ENCODE measurements at places on chromosomes 3 and 15.
A peak's percentile ranks its signal among the peaks of the same experiment; 100 is the strongest.

DNA sequence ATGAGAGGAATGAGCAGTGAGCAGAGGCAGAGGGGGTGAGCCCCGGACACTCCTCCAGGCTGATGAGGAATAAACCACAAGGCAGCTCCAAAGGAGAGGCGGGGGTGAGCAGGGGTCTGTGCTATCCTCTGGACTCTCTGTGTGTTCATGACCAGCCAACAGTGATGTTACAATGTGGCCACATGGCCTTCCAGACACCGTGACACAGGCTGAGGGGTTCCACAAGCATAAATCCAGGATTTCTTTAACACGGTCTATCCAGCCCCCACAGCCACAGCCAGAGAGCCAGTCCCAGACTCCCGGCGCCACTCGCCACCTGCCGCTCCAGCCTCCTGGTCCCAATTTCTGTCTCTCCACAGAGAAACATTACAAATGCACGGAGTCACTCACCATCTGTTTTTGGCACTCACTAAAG, 24.4 kb downstream of the XXYLT1 start:
- DNase-seq, result no peak

DNA sequence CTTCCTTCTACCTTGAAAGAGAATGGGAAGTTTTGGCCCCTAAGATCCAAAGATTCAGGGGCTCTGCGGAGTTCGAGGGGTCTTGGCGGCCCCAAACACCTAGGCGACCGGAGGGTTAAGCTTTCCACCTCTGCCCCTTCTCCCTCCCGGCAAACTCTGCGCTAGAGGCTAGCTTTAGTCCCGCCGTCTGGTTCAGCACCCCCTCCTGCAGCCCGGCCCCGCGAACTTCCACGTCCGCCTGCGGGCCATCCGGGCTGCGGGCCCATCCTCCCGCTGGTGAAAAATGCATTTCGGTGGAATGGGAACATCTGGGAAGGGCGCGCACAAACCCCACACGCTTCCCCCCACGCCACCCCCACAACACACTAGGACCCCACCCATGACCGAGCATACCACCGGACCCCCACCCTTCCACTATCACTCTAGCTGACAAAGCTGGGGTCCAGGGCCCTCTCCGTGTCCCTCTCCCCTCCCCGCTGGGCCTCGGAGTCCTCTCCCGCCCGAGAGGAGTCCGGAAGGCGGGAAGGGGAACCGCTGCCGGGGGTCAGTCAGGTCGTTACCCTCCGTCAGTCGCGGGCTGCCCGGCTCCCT, 1.0 kb downstream of the SHOX2 start:
- no peak for DNase-seq

- no peak for DNase-seq
Measured at GRCh38 chr3:32155117-32155516, 48.7 kb downstream of the GPD1L start.

GRCh38 chr3:46677411-46677726, 16.1 kb downstream of the ALS2CL start:
- DNase-seq, result no peak

DNA sequence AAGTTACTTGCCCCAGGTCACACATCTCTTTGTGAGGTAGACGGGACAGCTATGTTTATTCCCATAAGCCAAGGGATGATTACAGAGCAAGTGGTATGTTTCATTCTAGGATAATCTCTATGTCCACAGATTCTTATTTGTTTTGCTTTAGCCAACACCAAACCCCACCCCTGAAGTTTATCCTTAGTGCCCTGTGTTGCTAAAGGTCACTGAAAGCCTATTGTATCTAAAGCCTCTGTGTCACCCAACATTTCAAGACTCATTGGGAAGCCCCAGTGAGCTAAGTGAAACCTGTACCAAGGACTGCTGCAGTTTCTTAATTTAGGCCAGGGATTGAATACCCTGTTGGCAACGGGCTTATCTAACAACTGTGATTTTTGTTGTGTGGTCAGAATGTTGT, 135.6 kb downstream of the ADAMTS9 start:
- DNase-seq, result no peak

DNA sequence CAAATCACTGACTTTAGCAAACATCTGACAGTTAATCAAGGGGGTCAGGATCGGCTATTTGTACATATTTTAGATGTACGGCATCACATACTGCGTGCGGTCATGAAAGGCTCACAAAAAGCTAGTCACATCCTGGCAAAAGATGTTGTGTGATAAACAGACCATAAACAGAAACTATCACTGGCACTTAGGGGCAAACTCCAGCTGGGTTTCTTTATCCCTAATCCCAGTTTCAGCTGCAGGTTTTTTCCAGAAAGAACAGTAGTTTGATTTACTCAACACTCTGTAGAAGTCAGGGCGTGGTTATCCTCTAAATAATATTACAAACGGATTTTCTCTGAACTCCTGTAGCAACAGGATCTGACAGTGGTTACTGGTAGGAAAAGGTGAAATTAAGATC, 112.4 kb upstream of the BHLHE40 start:
- peak; percentile 24 for DNase-seq

DNA sequence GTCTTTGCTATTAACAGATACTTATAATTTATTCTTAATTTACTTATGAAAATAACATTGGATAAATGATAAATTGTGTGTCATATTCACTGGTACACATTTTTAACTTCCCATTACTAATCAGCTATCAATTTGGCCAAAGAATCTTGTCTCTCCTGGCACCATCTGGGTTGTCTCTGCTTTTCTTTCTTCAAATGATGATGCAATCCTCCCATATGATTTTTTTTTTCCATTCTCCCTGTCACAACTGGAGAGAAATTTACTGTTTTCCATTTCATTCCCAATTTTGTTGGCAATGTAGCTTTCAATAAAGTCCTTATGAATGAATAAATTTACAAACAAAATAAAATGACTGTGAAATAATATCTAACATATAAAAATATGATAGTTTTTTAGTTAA, 743.7 kb upstream of the EPHA6 start:
- DNase-seq, result no peak

DNA sequence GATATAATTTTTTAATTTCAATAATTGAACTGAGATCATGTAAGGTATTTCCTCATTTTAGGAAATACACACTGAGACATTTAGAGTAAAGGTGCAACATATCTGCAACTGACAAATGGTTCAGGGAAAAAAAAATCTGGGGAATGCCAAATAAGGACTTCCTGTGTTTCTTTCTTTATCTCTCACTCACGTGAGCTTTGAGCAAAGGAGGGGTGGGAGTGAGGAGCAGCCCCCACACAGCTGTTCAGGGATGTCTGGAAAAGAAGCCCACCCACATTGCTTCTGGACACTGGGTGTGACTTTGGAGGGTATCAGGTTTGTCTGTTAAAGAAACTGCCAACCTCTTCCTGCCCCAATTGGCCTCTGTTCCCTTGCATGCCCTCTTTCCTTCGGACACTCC, 5.6 kb upstream of the TP63 start:
- no peak for DNase-seq

- no peak for DNase-seq
Measured at GRCh38 chr3:23183731-23184130, 19.4 kb upstream of the UBE2E2 start.

GRCh38 chr15:35888815-35889214, 342.9 kb upstream of the DPH6 start:
- no peak for DNase-seq

DNA sequence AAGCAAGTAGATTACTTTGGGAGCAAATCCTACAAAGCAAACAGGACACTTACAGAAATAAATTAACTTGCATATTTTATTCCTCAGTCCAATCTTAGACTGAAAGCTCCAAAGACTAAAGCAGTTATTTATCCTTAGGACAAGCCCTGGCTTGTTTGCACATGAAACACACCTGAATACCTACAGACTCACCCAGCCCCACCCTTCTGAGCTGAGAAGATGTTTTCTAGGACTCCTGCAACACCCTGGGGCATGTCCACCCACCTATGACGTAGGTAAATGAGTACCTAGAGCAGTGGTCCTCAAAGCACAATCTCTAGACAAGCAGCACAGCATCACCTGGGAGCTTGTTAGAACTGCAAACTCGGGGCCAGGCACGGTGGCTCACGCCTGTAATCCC, 80.8 kb downstream of the ANXA2 start:
- no peak for DNase-seq

DNA sequence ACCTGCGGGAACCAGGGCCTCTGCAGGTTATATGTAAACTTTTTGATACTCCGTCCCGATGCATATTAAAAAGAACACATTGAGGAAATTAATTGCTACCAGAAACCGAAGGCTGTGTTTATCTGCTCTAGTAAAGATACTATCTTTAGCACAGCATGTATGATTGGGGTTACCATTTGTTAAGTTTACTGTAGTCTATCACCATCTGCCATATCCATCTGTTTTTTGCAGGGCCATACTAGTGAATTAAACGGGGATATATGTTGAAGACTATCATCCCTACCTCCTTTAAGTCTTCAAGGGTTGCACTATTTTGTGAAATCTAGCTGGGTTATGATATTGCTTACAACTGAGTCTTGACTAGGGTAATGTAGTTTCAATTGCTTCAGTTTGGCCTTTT, 597.0 kb downstream of the SQOR start:
- no peak for DNase-seq

DNA sequence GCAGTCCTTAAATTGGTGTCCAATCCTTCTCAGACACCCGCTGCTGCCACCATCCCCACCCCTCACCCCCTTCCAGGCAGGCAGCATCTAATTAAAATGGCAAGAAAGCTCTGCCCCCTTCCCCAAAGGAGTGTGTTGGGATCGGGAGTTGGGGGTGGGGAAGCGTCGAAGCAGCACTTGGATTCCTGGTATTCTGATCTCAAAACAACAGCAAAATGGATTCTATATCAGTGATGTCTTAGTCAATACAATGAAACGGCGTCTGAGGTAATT, 1.4 kb downstream of the TNIK start:
- no peak for DNase-seq

DNA sequence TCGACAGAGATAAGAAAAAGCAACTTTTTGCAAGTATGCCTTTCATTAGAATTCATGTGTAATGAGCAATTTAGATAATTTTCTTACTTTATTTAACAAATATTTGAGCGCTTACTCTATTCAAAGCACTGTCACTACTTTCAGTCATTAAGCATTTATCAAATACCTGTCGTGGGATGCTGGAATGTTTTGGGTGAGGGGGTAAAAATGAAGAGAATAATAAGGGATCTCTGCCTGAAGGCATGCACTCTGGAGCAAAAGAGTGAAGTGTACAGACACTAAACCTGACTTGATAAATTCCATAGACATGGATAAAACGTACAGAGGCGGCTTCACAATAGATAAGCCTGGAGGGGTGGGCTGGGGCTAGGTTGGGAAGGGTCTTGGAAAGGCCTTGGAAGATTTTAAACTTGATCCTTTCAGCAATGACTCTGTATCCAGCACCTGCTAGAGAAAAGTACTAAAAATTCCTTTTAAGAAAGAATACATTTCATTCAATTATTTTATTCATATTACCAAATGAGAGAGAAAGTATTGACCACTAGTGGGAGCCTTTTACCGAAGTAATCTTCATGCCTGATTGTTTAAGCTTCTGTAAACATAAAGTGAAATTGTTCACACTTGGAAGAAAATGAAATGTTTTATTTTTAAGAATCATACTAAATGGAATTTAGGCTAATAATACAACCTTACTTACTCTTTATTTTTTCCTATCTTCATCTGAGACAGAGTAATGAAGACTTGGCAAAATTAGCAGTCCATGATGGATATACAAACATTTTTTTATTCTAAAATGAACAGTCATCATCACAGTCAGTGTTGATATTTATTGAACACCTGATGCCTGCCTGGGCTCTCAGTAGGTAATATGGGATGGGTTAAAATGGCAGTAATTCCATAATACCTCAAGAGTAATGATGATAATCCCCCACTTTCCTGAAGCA, 113.2 kb downstream of the PPP2R3A start:
- DNase-seq, result no peak

DNA sequence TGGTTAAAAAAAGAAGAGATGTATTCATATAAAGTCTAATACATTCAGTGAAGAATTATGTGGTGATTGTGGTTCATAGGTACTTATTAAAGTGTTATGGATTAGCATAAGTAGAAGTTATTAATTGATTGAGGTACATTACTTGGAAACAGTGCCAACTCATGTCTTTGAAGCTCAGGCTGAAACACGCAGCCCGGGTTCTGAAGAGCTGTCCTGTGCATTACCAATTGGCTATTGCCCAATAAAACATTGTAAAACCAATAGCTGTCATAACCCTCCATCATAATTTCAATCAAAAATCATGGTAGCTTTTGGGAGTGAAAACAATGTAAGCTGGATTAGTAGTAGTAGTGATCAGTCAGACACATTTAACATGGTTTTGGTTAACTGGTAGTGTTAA, 560.1 kb downstream of the MCTP2 start:
- DNase-seq, result no peak

DNA sequence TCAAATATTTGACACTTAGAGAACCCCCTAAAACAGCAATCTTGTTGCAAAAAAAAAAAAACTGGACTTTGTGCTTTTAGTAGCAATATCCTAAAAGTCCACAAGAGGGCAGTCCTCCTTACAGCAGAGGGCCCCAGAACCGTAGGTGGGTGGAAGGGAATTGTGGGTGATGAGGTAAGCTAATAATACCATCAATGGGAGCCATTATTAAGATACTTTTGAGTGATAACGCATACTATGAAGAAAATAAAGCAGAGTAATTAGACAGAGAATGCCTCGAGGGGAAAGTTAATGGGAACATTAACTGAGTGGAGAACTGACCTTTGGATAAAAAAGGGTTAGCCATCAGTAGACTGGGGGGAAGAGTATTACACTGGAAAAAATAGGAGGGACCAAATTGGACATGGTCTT, 229.9 kb downstream of the THRB start:
- no peak for DNase-seq

- DNase-seq, result no peak
Measured at GRCh38 chr3:50534681-50535330, 31.4 kb upstream of the CACNA2D2 start.

DNA sequence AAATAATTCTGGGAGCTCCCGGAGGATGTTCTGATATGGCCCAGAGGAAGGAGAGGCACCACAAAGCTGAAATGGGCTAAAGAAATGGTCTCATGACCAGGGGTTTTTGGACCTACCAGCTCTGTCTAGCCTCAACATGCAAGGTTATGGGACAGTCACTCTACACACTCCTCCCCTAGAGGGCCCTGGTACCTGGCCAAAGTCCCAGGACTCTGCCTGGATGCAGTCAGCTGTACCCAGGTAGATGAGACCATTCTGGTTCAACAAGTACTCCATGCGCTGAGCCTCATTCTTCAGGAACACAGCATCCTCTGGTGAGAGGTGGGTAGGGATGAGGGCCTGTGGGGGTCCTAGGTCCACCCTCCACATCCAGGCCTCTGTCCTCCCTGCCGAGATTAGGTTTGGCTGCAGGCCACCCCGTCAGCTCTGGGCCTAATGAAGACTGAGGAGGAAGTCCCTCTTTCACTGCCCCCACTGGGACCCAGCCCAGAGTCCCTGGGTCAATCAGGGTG, 9.5 kb downstream of the EPB42 start:
- DNase-seq, result no peak

Data from CD4-positive, alpha-beta T cell treated with Interleukin-17A for 4 hours (primary cell).